ENCODE measurements at places on chromosomes 3 and 15.

GRCh38 chr15:62698646-62699045, 343.9 kb upstream of the TPM1 start:
- no peak overlapping the region for H3K27ac ChIP-seq
- DNase-seq, result no peak
- no peaks in the 10 kb centered on the region for H3K4me1 ChIP-seq
- H3K4me3 ChIP-seq, result no peak overlapping the region
- peaks cover 6% of the 10 kb centered on the region for H3K27me3 ChIP-seq

- no peaks in the 10 kb centered on the region for H3K36me3 ChIP-seq
- H3K4me3 ChIP-seq, result no peak overlapping the region
- no peaks in the 10 kb centered on the region for H3K4me1 ChIP-seq
- no peak for DNase-seq
- H3K27ac ChIP-seq, result no peak overlapping the region
- no peaks in the 10 kb centered on the region for H3K27me3 ChIP-seq
Observed at GRCh38 chr15:39756806-39757522, 25.7 kb downstream of the FSIP1 start.

- H3K4me3 ChIP-seq, result no peak overlapping the region
- no peaks in the 10 kb centered on the region for H3K4me1 ChIP-seq
- no peak for DNase-seq
Observed at GRCh38 chr3:129864519-129864918, 29.0 kb downstream of the TMCC1 start.

DNA sequence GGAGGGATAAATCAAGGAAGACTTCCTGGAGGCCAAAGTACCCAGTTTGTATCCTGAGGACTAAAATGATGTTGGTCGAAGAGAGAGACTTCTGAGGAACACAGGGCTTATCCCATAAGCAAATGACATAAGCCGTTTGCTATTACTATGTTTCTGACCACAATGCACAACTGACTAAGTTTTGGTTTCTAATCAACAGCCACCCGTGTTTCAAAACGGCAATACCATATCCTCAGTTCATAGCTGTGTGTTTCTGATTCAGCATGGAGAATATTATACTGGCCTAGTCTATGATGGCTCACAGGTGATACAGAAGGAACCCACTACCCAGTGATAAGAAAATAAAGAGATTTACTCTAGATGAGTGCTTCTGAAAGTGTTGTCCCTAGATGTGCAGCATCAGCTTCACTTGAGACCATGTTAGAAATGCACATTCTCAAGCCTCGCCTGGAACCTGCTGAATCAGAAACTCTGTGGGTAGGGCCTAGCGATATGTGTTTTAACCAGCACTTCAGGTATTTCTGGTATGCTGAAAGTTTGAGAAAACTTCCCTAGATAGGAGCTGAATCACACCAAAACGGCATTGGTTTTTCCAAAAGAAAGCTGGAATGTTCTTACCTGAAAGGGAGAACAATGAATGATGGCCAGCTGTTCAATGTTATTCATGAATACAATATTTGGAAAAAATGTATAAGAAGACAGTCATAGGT, 639.7 kb upstream of the NR2F2 start:
- no peak overlapping the region for H3K27ac ChIP-seq
- no peaks in the 10 kb centered on the region for H3K27me3 ChIP-seq
- H3K4me3 ChIP-seq, result no peak overlapping the region

DNA sequence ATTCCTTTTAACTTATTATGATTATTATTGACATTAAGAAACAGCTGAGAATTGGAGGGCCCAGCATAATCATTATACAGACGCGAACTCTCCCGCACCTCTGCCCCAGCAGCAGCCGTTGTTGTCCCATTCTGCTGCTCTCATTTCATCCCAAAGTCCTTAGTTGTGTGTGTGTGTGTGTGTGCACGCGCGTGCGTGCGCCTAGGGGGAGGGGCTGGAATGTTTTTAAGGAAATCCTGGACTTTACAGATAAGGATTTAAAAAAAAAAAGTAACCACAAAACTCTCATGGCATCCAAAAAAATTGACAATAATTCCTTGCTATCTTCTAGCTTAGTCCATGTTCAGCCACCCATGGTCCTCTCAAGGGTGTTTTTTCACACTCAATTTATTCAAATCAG, 134.2 kb downstream of the WNT7A start:
- H3K36me3 ChIP-seq, result no peaks in the 10 kb centered on the region
- no peak overlapping the region for H3K27ac ChIP-seq
- H3K4me3 ChIP-seq, result no peak overlapping the region
- DNase-seq, result no peak
- H3K4me1 ChIP-seq, result no peaks in the 10 kb centered on the region
- H3K27me3 ChIP-seq, result peaks cover 28% of the 10 kb centered on the region

Data from T-cell (primary cell).